HepG2 (cell line): ENCODE measurements at places on chromosomes 1 and 21. TPM values are rescaled to one million over a fixed set of nuclear protein-coding genes. Genes with fewer than 3 reads are reported as not detected.

Gene LCE1A
- polyA plus RNA-seq, result not detected in 2 replicates

GRCh38 chr1:1337793-1338147 is 6.7 kb downstream of the TAS1R3 start:
- H3K4me3 ChIP-seq, result no peak overlapping the region
- H3K27me3 ChIP-seq, result no peaks in the 10 kb centered on the region
- H3K36me3 ChIP-seq, result peaks cover 26% of the 10 kb centered on the region
- H3K4me1 ChIP-seq, result no peaks in the 10 kb centered on the region
- H3K27ac ChIP-seq, result no peak overlapping the region

DNA sequence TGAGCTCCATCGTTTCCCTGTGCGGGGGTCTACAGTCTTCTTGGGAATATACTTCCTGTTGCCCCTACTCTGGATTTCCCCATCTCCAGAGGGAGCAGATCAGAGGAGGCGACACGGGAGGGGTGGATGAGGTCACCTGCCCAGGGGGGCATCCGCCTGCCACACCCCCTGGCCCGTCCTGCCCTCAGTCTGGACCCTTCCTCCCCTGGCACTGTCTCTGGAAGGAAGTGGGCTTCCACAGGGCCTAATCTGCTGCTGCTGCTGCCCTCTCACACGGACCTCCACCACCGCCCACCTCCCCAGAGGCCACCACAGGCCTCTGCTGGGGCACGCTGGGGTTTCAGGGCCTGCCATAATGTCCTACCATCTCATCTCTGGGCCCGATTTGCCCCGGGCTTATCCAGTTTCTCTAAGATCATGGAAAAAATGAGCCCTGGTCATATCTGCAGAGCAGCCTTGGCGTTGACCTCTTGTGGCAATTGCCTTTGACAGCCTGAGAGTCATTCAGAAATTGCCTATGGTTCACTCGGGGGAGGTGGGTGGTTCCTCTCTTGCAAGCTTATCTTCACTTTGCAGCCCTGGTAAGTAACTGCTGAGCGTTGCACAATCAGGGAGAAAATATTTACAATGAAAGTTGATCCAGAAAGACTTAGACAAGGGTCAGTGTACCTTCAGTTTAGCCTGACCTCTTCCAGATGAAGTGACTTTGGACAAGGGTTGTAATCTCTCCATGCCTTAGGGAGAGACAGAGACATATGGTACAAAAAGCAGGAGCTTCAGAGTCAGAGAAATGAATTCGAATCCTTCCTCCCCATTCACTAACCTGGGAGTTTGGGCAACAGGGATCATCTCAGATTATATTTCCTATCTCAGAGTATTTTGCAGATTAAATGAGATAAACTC is 252.4 kb downstream of the TOMM20 start:
- peak; percentile 98 for DNase-seq
- no peaks in the 10 kb centered on the region for H3K27me3 ChIP-seq
- H3K36me3 ChIP-seq, result no peaks in the 10 kb centered on the region
- peak overlapping the region; percentile 71 for H3K4me3 ChIP-seq

Gene PDZK1
- 14.9 and 16.2 TPM in 2 replicates for polyA plus RNA-seq

GRCh38 chr1:150235294-150235851 is 539 bp downstream of the ANP32E start:
- H3K27ac ChIP-seq, result peak overlapping the region; percentile 88
- 0 out of 2 replicates have a peak, but pooled peaks cover 1% of the 10 kb centered on the region for H3K36me3 ChIP-seq
- H3K27me3 ChIP-seq, result no peaks in the 10 kb centered on the region; the same call in 1 of the 3 replicates
- peaks cover 31% of the 10 kb centered on the region for H3K4me1 ChIP-seq
- DNase-seq, result no peak

DNA sequence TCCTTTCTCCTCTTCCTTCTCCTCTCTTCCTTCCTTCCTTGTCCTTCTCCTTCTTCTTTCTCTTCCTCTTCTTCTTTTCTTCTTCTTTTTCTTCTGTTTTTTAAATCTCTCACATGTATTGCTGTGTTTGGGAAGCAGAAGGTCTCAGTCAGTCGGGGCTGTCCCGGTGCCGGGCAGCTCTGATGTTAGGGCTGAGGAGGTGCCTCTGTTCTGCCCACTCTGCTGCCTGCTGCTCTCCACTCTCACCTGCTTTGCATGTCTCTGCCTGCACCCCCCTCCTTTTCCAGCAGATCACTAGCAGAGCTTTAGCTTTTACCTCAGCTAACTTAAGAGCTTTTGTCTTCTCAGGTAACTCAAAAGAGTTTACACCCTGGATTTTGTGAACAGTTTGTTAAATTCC is 276.6 kb downstream of the CHRM3 start:
- no peaks in the 10 kb centered on the region for H3K27me3 ChIP-seq
- H3K27ac ChIP-seq, result no peak overlapping the region
- no peaks in the 10 kb centered on the region for H3K36me3 ChIP-seq
- H3K4me1 ChIP-seq, result no peaks in the 10 kb centered on the region
- DNase-seq, result no peak
- no peak overlapping the region for H3K4me3 ChIP-seq
